ENCODE measurements at places on chromosomes 1 and 21.

GRCh38 chr1:26409191-26409807 lies 1.3 kb upstream of the LIN28A start:
- DNase-seq: peak; percentile 43

GRCh38 chr21:29741761-29742160 lies 198.0 kb downstream of the GRIK1 start:
- no peak for DNase-seq

- no peak for DNase-seq
These were observed 94.7 kb downstream of the CHD1L start for GRCh38 chr1:147337040-147337630.

GRCh38 chr1:198352975-198353695 lies 187.3 kb downstream of the ATP6V1G3 start:
- no peak for DNase-seq

- DNase-seq: peak; percentile 82
These were observed 28.1 kb downstream of the ADARB1 start for GRCh38 chr21:45102391-45102932.

DNA sequence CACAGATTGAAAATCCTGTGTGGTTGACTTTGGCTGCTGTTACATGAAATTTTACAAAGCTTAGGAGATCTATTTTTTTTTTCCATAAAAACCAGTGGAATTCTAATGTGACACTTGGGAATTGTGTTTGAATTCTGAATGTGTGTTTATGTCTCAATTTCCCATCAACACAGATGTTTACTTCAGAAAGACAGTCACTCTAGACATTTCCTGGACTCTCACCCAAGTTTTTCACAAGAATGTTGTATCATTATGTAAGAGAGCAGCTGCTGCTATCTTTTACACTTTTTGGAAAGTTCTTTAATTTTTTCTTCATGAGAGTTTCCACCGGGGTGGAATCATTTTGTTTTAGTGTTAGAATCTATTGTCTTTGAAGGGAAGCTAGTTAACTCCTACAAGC lies 210.1 kb downstream of the GIPC2 start:
- DNase-seq: no peak

All from NCI-H226 (cell line).